Kidney glomerular epithelial cell (primary cell): ENCODE measurements at places on chromosomes 2 and 18.

DNA sequence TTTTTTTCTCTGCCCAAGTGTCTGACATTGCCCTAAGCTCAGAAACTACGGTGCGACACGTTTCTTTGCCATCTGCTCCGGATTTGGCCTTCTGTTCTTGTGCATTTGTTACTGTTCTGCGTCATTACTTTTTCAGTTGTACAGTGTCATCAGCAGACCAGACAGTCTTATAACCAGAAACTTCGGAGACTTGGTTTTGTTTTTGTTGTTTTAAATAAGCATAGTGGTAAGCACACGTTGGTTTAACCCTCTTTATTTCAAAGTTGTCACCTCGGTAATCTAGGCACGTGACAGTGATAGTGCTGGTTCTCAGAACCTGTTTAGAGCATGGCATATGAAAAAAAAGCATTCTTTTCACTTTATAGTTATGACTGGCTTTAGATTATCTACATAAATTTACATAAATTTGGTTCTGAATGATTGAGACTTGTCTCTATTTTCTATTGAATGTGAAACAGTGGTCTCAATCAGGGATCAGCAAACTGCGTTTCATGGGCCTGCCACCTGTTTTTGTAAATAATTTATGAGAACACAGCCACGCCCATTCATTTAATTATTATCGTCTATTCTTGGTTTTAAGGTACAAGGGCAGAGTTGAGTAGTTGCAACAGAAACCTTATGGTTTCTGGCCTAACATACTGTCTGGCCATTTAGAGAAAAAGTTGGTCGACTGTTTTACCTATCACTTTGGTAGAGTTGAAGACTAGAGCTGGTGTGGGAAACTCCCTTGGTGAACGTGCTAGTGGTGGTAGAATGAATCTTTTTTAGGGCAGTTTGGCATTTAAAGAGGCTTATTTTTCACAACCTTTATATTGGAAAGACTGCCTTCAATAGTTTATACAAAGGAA, 106.5 kb downstream of the ZNF532 start:
- DNase-seq = no peak

- no peak for DNase-seq
Measured at GRCh38 chr2:172792711-172793110, 57.1 kb downstream of the RAPGEF4 start.

DNA sequence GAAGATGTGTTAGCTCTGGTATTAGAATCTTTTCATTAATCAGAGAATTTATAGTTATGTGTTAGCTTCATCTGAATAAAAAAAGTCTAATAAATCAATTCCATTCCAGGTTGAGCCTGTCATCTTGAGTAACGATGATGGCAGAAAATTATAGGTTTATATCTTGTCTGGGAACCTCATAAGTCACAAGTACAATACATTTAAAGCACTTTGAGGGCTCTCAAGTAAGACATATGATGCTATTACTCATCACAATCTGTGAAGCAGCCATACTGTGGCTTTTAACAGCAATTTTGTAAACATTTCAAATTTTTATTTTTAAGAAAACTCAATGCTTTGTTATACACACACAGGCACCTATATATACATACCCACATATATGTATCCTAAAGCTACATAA, 484.1 kb upstream of the VRK2 start:
- no peak for DNase-seq

DNA sequence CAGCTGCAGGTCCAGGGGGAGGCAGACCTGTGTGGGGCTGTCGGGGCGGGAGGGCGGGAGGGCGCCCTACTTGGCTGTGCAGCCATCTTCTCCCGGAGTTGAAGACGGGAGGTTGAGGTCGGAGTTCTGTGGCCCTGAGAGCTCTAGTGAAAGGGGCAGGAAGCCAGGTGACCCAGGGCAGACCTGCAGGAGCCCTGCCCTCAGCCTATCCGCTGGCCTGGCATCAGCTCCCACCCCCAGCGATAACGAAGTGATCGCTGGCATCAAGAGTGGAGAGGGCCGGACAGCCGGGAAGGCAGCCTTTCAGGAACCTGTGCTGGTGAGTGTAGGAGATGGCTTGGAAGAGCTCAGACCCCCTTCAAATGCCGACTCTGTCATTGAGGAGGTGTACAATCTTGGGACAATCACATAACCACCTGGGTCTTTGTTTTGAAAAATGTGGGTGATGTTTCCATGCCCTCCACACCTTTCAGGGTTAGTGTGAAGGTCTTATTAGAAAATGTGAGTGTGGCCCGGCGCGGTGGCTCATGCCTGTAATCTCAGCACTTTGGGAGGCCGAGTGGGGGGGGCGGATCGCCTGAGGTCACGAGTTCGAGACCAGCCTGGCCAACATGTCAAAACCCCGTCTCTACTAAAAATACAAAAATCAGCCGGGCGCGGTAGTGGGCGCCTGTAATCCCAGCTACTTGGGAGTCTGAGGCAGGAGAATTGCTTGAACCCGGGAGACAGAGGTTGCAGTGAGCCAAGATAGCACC, 1.3 kb downstream of the ARHGEF4 start:
- no peak for DNase-seq

- DNase-seq = no peak
Measured at GRCh38 chr2:8064603-8065002, 617.3 kb upstream of the ID2 start.

DNA sequence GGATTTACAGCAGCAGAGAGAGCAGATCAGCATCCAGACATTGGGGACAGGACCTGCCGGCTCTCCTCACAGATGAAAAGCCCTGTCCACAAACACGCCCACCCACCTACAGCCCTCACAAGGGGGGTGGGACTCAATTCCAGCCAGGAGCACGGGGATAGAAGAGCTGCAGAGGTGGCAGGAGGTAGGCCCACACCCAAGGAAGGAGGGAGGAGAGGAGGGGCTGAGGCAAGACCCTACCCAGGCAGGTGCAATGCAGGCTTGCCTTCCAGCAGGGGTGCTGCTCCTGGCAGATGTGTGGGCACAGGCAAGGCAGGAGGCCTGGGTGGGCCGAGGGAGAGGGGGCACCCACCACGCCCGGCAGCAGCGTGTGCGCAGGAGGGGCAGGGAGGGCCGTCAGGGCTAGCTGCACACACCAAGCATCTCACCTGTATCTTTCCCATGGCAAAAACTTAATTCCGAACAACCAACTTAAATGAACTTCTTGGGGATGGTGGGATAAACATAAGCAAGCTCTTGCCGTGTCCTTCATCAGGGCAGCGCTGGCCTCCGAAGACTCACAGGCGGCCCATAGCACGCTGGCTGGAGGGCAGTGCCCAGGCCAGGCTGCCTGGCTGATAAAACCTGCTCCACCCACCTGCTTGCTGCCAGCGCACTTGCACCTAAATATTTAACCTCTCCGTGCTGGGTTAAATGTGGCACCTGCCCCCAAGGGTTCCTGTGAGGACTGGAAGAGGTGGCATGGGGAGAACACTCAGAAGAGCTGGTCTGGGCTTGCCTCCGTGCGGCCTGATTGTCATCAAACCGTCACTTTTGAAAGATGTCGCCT, 219.5 kb downstream of the HDAC4 start:
- DNase-seq = no peak

GRCh38 chr2:17301437-17301836, 216.8 kb downstream of the RAD51AP2 start:
- no peak for DNase-seq

GRCh38 chr2:30738141-30738911, 68.9 kb downstream of the CAPN13 start:
- DNase-seq = no peak
